Placental pericyte (primary cell): ENCODE measurements at places on chromosomes 1 and 21. TPM values are rescaled to one million over a fixed set of nuclear protein-coding genes. Genes with fewer than 3 reads are reported as not detected.

The GREM2 gene
- total RNA-seq, result 2.0 and 8.4 TPM in 2 replicates

The ALPL gene
- total RNA-seq, result 1.4 and 2.2 TPM in 2 replicates

The SH2D2A gene
- total RNA-seq, result 0.14 TPM in 1 of 2 replicates, not detected in the other

The CNKSR1 gene
- total RNA-seq, result 0.22 TPM in 1 of 2 replicates, not detected in the other

The DVL1 gene
- 56.5 and 159 TPM in 2 replicates for total RNA-seq
